ENCODE measurements at places on chromosomes 2 and 18. TPM values are rescaled to one million over a fixed set of nuclear protein-coding genes. Genes with fewer than 3 reads are reported as not detected.

GRCh38 chr18:79379251-79379905, 16.4 kb upstream of the NFATC1 start:
- no peak for DNase-seq
- no peak overlapping the region for H3K27ac ChIP-seq
- no peaks in the 10 kb centered on the region for H3K27me3 ChIP-seq
- no peaks in the 10 kb centered on the region for H3K4me1 ChIP-seq
- H3K36me3 ChIP-seq, result peaks cover 31% of the 10 kb centered on the region

Gene MEP1B
- not detected for total RNA-seq

DNA sequence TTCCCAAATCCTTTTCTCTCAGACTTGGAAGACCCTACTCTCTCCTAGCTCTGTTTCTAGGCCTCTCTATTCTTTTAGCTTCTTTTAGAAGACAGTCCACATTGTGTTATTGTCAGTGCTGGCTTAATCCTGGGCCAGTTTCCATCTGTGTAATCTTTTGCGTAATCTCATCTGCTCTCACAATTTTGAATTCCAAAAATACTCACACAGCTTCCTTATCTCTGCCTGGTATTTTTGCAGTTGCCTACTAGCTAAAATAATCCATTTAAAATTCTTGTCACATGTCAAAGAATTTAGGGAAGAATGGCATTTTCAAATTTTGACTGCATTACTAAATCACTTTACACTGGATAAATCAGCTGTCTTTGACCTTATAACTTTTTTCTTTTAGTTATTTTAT, 200.6 kb upstream of the MEX3C start:
- no peak for DNase-seq
- H3K36me3 ChIP-seq, result no peaks in the 10 kb centered on the region
- no peak overlapping the region for H3K4me3 ChIP-seq
- H3K27me3 ChIP-seq, result no peaks in the 10 kb centered on the region

- no peak overlapping the region for H3K27ac ChIP-seq
- H3K27me3 ChIP-seq, result no peaks in the 10 kb centered on the region
These were observed 112.1 kb upstream of the PIK3C3 start for GRCh38 chr18:41842886-41843285.

Gene FNDC4
- 2.6 TPM for total RNA-seq

DNA sequence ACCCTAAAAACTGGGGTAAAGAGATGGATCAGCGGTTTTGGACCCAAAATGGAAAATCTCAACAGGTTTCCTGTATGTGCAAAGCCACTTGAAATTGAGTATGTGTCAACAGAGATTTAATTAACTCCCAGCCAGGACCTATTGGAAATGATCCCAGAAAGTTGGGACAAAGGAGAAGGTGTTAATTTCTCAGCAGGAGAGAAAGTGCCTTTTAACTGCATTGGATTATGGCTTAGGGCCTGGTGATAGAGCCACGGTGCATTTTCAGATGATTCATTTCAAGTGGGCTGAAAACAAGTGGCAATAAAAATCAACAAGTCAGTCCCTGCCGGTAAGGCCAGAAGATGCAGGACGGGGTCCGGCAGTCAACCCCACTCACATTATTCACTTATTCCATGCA, 80.2 kb upstream of the BCL11A start:
- no peak overlapping the region for H3K4me3 ChIP-seq
- H3K27ac ChIP-seq, result no peak overlapping the region
- no peaks in the 10 kb centered on the region for H3K36me3 ChIP-seq

GRCh38 chr2:75894170-75894569, 183.5 kb upstream of the GCFC2 start:
- H3K4me3 ChIP-seq, result no peak overlapping the region
- no peaks in the 10 kb centered on the region for H3K27me3 ChIP-seq
- no peaks in the 10 kb centered on the region for H3K4me1 ChIP-seq
- no peak for DNase-seq

Gene POTEI
- total RNA-seq, result under 0.01 TPM

Gene SUMO1
- 59.9 TPM for total RNA-seq

DNA sequence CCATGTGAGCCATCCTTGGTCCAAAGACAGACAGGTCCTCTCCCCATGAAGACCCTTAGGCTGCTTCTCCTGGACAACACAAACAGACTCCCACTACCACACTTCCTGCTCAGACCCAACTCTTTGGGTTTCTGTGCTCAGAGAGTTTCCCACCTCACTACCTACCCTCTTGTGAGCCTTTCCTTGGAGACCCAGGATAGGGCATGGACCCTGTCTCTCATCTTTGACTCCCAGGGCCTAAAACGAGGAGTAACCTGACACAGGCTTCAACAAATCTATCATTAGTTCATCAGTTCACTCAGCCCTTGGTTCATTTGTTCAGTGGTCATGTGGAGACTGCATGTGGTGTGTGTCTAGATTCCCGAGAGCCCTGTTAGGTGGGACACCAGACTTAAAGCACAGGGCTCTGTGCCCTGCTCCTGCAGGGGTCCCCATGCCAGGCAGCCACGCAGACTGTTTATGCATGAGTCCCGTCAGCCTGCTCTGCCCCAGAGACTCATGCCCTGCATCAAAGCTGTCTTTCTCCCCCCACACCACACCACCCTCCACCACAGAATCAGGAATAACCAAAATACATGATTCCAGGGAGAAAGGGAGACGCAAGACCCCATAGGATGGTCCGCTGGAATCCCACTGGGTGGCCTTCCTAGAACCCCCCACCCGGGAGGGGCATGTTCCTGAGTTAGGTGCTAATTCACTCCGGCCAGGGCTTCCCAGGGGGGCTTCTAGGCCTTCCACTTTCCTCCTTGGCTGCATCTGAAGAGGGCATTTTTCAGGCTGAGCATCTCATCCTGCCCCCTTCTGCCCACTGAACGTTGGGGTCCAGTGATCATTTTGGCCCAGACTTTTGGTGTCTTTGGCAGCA, 100.2 kb upstream of the TEX51 start:
- H3K27ac ChIP-seq, result no peak overlapping the region
- DNase-seq, result no peak
- H3K27me3 ChIP-seq, result no peaks in the 10 kb centered on the region
- H3K4me1 ChIP-seq, result no peaks in the 10 kb centered on the region
- no peak overlapping the region for H3K4me3 ChIP-seq

Gene TDRD15
- not detected for total RNA-seq

- H3K27me3 ChIP-seq, result no peaks in the 10 kb centered on the region
- H3K4me1 ChIP-seq, result peaks cover 10% of the 10 kb centered on the region
- H3K4me3 ChIP-seq, result no peak overlapping the region
- H3K27ac ChIP-seq, result no peak overlapping the region
- H3K36me3 ChIP-seq, result no peaks in the 10 kb centered on the region
These were observed 21.4 kb upstream of the EML4 start for GRCh38 chr2:42147641-42148274.

DNA sequence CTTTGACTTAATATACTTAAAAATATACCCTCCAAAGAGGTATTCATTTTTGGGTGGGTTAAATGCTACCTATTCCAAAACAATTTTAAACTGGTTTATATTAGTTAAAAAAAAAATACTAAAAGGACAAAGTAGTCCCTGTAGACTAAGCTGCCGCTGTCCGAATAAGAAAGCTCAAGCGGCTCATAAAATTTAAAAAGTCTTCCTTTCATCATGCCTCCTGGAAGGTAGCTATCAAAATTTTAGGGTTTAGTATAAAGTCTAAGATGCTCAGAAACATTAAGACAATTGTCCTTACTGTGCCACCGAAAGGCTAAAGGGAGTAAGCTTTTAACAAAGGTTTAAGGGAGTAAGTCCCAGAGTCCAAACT, 440 bp upstream of the UGGT1 start:
- H3K27ac ChIP-seq, result peak overlapping the region; percentile 87
- H3K4me3 ChIP-seq, result peak overlapping the region; percentile 99
- no peak for DNase-seq
- H3K4me1 ChIP-seq, result peaks cover 17% of the 10 kb centered on the region

- H3K27me3 ChIP-seq, result no peaks in the 10 kb centered on the region
- no peak overlapping the region for H3K4me3 ChIP-seq
- no peak overlapping the region for H3K27ac ChIP-seq
- no peak for DNase-seq
- no peaks in the 10 kb centered on the region for H3K36me3 ChIP-seq
These were observed 64.9 kb downstream of the NCKAP5 start for GRCh38 chr2:133503323-133503722.

Gene TTN
- total RNA-seq, result 38.5 TPM

Gene STAT1
- 107 TPM for total RNA-seq

- H3K27me3 ChIP-seq, result no peaks in the 10 kb centered on the region
- H3K36me3 ChIP-seq, result no peaks in the 10 kb centered on the region
- DNase-seq, result no peak
- no peak overlapping the region for H3K27ac ChIP-seq
- peaks cover 10% of the 10 kb centered on the region for H3K4me1 ChIP-seq
- H3K4me3 ChIP-seq, result no peak overlapping the region
These were observed 41.0 kb downstream of the COPS8 start for GRCh38 chr2:237126519-237127174.

DNA sequence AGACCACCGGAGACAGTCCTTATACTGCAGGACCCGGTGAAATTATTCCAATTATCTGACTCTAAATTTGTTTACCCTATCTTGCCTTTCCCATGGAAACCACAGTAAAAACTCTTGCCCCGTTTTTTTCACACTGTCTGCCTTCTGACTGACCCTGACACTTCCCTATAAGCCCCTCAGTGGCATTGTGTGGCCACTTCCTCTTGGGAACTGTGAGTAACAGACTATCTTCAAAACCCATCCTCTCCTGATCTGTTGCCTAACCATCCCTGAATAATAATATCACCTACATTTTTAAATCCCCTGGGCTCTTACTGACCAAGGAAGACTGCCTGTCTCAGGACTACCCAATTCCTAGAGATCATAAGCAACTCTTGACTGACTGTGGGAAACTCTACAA, 42.6 kb upstream of the RNF152 start:
- no peaks in the 10 kb centered on the region for H3K36me3 ChIP-seq
- no peaks in the 10 kb centered on the region for H3K27me3 ChIP-seq
- no peaks in the 10 kb centered on the region for H3K4me1 ChIP-seq
- no peak for DNase-seq
- H3K27ac ChIP-seq, result no peak overlapping the region

Gene TNFAIP6
- total RNA-seq, result 6.3 TPM

DNA sequence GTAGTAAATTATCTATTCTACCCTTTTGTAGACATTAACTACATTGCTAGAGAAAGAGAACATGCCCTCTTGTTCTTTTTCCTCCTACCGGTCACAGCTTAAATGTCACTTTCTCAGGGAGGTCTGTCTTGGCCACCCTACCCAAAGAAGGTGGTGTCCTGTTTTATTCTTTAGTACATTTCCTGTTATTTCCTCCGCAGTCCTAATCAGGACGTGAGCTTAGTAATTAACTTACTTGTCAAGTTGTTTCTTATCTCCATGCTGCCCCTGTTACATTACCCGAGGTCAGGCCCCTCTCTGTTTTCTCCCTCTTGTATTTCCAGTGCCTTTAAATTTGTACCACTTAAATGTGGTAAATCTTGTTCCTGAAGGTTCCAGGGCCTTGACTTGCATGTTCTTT, 73.7 kb upstream of the RMDN2 start:
- H3K36me3 ChIP-seq, result no peaks in the 10 kb centered on the region
- no peak overlapping the region for H3K4me3 ChIP-seq
- no peak overlapping the region for H3K27ac ChIP-seq
- no peak for DNase-seq

Gene CCDC148
- total RNA-seq, result 4.2 TPM

- no peak overlapping the region for H3K4me3 ChIP-seq
- DNase-seq, result no peak
- H3K4me1 ChIP-seq, result peaks cover 6% of the 10 kb centered on the region
- no peak overlapping the region for H3K27ac ChIP-seq
- no peaks in the 10 kb centered on the region for H3K27me3 ChIP-seq
- H3K36me3 ChIP-seq, result no peaks in the 10 kb centered on the region
These were observed 202.6 kb upstream of the SMAD2 start for GRCh38 chr18:48132797-48133655.
